ENCODE measurements at places on chromosomes 6 and 20.

DNA sequence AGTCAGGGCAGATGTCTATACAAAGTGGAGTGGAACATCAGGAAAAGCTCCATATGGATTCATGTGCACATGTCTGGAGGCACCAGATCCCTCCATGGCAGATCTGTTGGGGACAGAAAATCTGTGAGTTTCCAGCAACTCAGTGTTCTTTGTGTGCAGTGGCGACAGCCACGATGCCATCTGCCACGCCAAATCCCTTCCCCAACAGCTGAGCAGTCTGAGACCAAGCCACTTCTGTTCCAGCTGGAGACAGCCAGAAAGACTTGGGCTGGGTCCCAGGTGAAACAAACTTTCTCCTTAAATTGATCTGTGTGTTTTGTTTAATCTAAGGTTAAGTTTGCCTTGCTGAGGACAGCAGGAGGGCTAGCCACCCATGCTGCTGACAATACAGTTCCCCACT, 22.9 kb downstream of the FKBP1A start:
- DNase-seq: no peak

GRCh38 chr20:56715309-56715708, 86.2 kb downstream of the TFAP2C start:
- no peak for DNase-seq

GRCh38 chr6:52539607-52540006, 37.3 kb downstream of the TRAM2 start:
- no peak for DNase-seq

GRCh38 chr6:140052736-140053729, 678.6 kb upstream of the CITED2 start:
- DNase-seq: no peak

DNA sequence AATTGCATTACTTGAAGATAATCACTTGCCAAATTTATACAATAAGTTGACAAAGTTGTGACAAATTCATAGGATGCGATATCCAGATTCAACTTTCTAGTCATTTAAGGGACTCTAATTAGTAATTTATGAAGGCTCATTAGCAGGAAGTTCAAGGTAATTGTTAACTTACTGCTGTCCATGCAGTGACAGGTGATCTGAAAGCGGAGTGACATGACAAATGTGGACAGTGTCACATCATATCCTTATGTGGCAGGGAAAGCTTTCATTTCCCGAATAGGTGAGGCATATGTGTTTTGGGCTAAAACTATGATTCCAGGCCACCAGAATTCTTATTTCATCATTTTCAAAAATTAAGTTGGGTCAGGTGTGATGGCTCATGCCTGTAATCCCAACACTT, 115.9 kb upstream of the BMP2 start:
- no peak for DNase-seq

- no peak for DNase-seq
These were observed 45.6 kb downstream of the DUSP22 start for GRCh38 chr6:337805-338368.

DNA sequence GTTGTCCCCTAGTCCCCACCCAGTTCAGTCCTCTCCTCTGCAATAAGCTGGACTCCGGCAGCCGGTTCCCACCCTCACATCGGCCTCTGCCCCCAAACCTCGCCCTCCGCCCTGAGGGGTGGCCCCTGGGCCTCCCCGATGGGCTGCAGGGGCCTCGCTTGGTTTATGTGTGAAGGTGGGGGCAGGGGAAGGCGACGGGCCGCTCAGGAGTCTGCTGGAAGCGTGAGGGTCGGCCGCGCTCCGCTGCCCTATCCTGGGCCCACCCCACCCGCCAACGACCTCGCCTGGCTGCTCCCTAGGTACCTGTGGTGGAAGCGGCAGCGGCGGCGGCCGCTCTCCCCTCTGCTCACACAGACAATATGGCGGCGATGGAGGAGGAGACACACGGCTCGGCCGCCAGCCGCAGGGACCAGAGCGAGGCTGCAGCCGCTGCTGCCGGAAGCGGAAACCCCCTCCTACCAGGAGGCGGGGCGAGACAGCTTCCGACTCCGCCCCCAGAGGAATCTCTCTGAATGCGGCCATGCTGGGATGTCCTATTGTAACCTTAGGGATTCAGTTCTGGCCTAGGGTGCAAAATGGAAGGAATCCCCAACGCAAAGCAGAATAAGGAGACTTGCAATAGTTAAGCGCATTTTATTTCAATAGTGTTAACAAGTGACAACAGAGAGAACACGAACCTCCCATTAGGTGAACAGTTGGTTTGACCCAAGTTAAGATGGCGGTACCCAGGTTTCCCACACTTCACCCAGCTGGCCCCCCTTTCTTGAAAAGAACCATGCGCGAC, at the start of gene CSNK2A1:
Gene CSNK2A1, minus strand, starts transcription at position 422 of the 784 bp plus-strand sequence. CDS start 35,239 bp downstream, outside the sequence.
- DNase-seq: peak; percentile 98

- peak; percentile 95 for DNase-seq
These were observed 27.2 kb upstream of the BTBD3 start for GRCh38 chr20:11890331-11891076.

- DNase-seq: no peak
These were observed 112.4 kb upstream of the ZNF217 start for GRCh38 chr20:53706008-53706465.

- DNase-seq: no peak
These were observed 7.2 kb upstream of the VWA7 start for GRCh38 chr6:31784098-31784925.

GRCh38 chr6:157539900-157540752, 159.1 kb downstream of the ZDHHC14 start:
- DNase-seq: no peak

DNA sequence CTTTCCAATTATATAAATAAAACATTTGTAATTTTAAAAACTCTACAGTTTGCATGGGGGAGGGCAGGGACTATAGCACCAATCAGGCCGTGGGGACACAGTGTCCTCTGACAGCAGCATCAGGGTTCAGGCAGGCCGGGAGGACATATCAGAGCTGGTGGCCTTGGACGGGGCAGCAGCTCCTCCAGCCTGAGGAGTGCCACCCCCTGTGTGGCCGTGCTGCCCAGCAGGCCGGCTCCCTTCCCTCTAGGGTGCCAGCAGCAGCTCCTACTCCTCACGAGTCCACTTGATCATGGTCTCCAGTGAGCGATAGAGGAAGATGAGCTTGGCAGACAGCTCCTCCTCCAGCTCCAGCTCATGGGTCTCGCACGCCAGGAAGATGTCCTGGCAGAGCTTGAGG, 144.0 kb upstream of the PHACTR3 start:
- no peak for DNase-seq

GRCh38 chr6:42978487-42978838, 518 bp downstream of the PEX6 start:
- DNase-seq: peak; percentile 44

DNA sequence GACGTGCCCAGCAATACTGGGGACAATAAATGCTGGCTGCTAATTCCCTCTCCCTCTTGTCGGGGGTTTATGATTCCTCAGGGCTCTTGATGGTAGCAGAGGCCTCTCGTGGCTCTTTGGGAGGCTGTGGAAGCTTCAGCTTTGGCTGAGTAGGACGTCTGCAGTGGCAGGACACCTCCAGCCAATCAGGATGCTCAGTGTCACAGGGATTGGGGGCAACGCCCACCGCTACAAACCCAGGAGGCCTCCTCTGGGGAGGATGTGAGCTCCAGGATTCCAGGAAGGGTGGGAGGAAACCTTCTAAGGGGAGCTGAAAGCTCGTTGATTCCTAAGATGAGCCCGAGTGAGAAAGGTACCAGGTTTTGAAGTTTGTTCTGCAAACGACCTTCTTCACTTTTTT, 19.4 kb downstream of the RSPO4 start:
- DNase-seq: no peak

- DNase-seq: no peak
These were observed 144.2 kb downstream of the TTLL2 start for GRCh38 chr6:167469101-167469500.

- no peak for DNase-seq
These were observed 77.3 kb upstream of the SLC35F1 start for GRCh38 chr6:117829594-117830319.

DNA sequence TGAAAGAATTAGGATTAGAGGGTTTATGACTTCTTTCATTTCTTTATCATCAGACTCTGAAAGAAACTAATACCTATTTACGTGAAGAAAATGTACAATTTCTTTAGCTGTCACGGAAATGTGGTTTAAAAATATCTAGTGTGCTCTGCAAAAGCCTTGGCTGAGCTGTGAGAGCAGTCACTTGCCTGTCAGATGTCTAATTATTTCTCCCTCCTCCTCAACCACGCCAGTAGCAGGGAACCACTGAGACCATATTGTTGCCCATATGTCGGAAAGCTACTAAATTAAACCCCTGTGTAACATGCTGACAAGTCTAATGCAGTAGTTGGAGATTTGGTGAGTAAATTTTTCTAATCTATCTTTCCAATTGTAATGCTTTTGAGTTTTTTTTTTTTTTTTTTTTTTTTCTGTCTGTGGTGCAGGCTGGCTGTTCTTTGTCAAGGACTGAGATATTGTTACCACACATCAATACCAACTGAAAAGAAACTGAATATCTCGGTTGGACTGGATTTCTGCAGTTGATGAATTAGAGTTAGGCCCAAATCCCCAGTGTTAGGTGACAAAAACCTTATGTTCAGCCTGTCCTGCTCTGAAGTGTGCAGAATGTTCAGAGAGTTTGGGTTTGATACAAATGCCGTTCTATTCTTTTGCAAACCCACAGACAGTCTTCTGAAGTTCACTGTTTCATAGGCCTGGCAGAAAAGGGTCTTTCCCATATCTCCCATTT, 302.9 kb upstream of the SYNCRIP start:
- DNase-seq: no peak

- no peak for DNase-seq
These were observed 697.1 kb downstream of the DOK5 start for GRCh38 chr20:55172310-55173002.

- no peak for DNase-seq
These were observed 82.7 kb downstream of the LYRM2 start for GRCh38 chr6:89555806-89556205.

- no peak for DNase-seq
These were observed 267.7 kb upstream of the RNF24 start for GRCh38 chr20:4283016-4283415.
